ENCODE measurements at places on chromosomes 16 and 17.

DNA sequence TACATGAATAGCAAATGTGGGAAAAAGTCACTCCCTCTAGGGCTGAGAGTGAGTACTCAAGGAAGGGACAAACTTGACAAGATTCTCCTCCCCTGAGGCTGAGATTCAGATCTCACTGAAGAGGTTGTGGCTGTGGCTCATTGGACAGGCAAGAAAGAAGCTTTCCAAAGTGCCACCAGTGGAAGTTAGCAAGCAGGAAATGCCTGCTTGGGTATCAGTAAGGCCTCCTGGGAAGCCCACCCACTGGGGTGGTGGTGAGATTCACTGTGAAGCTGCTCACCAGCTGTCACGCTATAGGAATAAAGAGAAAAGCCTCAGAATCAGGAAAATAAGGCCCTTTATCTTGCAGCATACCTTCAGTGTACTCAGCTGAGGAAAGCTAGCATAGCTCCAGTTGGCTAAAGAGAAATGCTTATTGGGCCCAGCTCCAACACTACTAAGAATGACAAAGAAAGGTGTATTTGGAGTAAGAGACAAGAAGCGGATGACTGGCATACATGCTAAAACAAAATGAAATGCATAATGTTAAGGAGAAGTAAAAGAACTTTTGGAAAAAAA lies 274.4 kb upstream of the TOM1L1 start:
- DNase-seq: no peak

DNA sequence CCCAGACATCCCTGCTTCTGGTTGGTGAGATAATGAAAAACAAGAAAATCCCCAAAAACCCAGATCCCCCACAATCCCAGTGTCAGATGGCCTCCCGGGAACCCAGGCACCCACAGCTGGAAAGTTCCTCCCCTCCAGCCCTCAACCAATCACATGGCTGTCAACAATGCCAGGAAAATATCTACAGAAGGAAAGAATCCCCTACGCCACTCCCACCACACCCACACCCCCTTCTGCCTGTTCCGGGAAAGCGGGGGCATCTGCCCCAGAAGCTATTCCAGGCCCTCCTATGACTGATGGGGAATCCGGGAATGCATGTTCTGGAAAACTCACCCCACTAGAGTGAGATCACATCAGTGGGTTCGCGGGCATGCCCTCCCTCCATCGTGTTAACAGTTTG lies 1.8 kb downstream of the TMEM95 start:
- no peak for DNase-seq

GRCh38 chr17:75077496-75078283 lies 10.1 kb upstream of the SLC16A5 start:
- DNase-seq: peak; percentile 49

DNA sequence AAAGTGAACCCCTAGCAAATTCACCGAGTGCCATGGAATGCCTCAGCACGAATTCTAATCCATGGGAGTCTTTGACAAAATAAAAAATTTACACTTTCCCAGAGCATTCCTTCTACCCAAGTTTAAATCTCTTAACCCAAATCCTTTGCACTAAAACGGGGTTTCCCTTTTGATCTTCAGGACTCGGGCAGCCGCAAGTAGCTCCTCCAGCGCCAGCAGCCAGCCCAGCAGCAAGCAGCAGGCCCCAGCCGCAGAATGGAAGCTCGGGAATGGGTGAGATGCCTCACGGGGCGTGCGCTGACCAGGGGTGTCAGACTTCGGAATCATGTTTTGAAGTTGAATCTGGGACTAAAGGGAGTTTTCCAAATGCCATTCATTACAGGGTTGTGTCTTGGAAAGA lies 42.4 kb downstream of the RPA1 start:
- DNase-seq: no peak

DNA sequence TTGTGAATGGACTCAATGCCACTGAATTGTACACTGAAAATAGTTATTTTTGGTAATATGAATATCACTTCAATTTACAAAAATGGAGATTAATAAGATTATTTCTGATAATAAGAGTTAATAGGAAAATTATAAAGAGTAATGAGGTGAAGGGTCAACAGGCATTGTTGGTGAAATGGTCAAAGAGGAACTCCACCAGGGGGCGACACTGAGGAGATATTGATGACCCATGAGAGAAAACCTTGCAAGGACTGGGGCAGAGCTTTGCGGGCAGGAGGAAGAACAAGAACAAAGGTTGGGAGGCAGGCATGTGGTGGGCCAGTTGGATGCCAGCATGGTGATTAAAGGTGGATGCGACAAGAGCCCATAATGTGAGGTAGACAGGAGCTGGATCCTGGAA lies 74.0 kb upstream of the XYLT1 start:
- peak; percentile 10 for DNase-seq

DNA sequence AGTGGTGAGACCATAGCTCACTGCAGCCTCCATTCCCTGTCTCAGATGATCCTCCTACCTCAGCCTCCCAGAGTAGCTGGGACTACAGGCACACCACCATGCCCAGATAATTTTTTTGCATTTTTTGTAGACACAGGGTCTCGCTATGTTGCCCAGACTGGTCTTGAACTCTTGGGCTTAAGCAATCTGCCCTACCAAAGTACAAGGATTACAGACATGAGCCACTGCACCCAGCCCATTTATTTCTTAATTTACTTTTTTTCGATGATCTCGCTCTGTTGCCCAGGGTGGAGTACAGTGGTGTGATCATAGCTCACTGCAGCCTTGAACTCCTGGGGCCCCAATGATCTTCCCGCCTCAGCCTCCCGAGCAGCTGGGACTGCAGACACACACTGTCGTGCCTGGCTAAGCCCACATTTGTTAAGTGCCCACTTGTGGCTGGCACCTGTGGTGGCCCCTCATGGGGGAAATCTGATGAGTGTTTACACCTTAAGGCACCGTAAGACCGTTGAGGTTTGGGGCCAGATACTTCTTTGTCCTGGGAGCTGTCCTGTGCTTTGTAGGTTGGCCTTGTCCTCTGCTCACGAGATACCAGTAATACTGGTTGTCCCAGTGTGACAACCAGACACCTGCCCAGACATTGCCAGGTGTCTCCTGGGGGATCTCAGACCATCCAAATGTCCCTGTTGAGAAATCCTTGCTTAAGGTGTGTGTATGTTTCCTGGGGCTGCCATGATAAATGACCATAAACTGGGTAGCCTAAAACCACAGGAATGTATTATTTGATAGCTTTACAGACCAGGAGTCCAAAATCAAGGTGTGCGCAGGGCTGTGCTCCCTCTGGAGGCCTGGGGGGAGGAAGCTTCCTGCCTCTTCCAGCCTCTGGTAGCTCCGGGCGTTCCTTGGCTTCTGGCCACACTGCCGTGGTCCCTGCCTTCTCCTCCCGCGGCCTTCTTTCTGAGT lies 141.4 kb upstream of the GSE1 start:
- no peak for DNase-seq

- DNase-seq: no peak
Measured at GRCh38 chr17:16662936-16663335, 9.3 kb upstream of the ZNF624 start.

GRCh38 chr17:17508646-17509591 lies 12.7 kb upstream of the RASD1 start:
- DNase-seq: no peak

- DNase-seq: no peak
Measured at GRCh38 chr17:60803059-60803458, 125.4 kb downstream of the BCAS3 start.

DNA sequence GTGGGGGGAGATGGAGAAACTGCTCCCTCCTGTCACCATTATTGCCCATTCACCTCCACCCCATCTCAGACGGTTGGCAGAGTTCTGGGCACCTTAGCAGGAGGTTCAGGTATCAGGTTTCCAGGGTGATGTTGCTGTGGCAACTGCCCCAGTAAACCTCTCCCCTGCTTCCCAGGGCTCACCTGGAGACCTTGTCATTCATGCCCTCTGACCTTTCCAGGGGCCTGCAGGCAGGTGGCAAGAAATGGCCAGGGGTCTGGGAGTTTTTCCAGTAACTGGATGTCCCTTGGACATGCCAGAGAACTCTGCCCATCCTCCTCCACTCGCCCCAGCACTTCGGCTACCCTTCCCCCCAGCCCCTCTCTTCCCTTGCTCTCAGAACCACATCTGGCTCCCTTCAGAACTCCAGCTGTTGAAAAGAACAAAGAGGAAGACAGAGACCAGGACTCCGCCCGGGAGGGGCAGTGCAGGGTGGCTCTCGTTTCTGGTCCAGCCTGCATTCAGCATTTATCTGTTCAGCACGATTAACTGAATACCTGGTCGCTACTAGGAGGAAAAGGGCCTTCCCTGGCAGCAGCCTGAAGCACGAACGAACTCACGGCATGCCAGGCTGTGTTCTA lies 8.5 kb downstream of the MLLT6 start:
- DNase-seq: no peak

DNA sequence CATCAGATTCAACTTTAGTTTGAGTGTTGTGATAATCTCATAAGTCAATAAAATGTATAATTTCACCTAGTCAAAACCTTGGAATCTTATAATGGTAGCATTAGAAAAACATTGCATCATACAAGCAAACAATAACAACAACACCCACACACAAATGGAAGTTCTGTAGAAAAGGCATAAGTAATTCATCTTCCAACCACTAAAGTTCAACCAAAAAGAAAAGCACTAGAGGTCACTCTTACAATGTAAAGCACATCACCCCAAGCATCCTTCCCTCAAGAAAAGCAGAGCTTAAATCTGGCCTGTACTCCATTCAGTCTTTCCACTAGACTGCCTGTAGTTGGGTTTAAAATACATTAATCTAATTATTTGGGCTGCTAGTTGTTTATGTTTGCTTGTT lies 1.8 kb downstream of the CNTNAP4 start:
- no peak for DNase-seq

DNA sequence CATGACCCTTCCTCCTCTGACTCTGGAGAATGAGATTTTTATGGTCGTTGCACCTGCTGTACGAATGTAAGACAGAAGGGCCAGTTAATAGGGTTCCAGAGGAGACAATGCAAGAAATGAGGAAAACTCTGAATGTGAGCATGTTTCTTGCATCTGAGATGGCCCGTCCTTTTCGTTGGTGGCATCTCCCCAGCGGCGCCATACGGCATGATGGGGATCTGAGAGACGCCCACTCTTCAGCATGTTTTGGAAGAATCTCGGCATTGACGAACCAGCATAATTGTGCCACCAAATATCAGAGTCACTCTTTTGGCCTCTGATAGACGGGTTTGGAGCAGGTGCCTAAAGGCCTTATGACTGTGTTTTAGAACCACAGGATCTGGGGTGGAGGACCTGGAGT lies 126.5 kb upstream of the RCVRN start:
- DNase-seq: no peak

DNA sequence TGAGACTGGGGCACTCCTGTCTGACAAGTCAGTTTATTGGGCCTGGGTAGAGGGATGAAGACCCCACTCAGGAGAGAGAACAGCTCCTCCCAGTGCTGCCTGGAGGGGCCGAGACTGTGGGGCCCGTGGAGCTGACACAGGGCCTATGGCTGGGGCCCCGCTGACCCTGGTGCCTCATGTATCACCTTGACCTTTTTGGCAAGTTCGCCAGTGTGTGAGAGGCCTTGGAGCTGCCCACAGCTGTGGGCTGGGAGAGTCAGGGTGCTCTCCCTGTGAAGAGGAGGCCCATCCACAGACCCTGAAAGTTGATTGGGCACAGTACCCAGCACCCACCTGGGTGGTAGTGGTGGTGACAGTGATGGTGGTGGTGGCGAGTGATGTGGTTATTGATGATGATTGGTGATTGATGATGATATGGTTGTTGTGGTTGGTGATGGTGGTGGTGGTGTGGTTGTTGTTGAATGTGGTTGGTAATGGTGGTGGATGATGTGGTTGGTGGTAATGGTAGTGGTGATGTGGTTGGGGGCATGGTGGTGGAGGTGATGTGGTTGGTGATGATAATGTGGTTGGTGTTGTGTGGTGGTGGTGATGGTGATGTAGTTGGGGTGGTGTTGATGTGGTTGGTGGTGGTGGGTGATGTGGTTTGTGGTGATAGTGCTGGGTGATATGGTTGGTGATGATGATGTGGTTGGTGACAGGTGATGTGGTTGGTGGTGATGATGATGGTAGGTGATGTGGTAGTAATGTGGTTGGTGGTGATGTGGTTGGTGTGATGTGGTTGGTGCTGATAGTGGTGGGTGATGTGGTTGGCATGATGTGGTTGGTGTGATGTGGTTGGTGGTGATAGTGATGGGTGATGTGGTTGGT lies 29.1 kb downstream of the BAHCC1 start:
- DNase-seq: peak; percentile 11

DNA sequence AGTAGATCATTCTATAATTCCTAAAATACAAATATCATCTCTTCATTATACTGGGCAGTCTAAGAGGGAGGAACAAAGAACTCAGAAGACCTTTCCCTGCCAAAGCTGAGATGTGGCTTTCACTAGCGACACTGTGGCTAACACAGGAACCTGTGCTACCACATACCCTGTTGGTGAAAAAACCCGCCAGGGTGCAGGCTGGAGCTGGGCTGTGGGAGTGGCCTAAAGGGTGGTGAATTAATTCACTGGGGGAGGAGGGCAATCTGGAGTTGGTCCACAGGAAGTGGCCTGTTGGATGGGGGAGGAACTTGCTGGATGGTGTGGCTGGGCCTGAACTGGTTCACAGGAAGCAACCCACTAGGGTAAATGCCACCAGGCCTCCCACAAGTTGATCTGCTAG lies 7.4 kb downstream of the ZNF594 start:
- peak; percentile 60 for DNase-seq

- DNase-seq: no peak
Measured at GRCh38 chr17:75428543-75429469, 23.3 kb upstream of the GRB2 start.

GRCh38 chr16:6157806-6158205 lies 1060.2 kb upstream of the EEF2KMT start:
- no peak for DNase-seq

GRCh38 chr17:16464303-16465051 lies 27.5 kb downstream of the LRRC75A start:
- no peak for DNase-seq

DNA sequence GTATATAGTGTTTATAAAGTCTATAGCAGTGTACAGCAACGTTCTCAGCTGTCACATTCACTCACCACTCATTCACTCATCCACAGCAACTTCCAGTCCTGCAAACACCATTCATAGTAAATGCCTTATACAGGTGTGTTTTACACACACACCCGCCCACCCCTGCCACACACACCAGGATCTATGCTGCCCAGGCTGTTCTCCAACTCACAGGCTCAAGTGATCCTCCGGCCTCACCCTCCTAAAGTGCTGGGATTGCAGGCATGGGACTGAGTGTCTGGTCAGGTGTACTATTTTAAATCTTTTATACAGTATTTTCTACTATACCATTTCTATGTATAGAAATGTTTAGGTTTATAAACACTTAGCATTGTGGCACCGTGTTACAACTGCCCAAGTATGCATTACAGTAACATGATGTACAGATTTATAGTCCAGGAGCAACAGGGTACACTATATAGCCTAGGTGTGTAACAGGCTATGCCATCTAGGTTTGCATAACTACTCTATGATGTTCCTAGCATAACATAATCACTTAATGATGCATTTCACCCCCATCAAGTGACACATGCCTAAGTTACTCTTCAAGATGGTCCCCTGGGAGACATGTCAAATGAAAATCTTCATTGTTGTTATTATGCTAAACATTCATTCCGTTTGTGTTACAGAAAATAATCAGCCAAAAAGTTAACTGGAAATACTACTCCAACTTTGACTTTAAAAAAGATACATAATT lies 42.5 kb downstream of the CREBBP start:
- no peak for DNase-seq
